ENCODE measurements at places on chromosomes 3 and 15.

GRCh38 chr15:42427429-42428223 lies 63.3 kb downstream of the ZNF106 start:
- DNase-seq, result no peak

DNA sequence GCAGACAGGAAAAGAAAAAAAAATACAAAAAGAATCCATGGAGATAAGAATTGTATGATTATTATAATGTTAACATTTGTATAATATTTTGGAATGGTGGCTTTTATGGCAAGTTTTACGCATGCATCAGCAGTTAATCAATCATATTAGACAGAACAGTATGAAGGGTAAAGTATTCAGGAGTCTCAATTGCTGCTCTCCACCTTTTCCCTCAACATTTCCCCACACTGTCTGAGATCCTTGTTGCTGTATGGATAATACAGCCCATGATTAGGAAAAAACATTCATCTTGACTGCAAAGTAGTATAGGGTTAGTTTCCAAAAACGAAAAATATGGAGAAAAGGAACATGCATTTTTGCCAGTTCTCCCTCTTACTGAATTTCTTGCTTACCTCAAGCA lies 755.3 kb upstream of the ARPP21 start:
- DNase-seq, result no peak

GRCh38 chr3:174931473-174932353 lies 72.6 kb downstream of the NAALADL2 start:
- DNase-seq, result no peak

DNA sequence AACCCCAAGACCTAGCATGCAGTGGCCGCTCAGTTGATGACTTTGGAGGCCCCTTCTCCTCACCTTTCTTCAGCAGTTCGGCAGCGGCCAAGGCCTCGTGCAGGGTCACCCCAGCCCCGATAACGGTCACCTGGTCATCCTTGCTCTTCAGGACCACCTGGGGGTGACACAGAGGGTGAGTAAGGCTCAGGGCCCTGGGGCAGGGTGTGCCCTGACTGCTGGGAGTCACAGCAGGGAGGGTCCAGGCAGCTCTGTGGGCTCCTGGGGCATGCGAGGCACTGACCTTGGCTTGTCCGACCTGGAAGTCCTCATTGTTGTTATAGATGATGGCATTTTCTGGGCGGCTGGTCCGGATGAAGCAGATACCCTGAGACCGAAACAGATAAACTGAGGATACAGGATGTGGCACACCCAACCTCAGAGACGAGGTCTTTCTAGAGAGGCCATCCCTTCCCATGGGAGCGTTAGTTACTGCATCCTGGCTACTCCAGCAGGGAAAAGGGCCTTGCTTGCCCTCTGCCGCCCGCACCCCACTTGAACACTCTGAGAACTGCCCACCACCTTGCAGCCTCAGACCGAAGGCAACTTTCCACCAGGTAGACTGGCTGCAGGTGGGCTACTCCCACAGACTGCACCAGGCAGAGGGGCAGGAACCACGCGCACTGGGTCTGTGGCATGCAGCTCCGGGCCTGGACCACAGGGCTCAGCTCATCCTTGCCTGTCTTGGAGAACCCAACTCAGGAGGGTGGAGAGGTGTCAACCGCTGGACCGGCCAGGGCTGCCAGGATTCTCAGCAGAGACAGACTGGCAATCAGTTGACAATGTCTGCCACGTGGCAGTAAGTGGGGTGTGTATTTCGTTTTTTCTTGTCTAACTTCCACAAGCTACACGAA lies 27.6 kb downstream of the TKT start:
- DNase-seq, result no peak

DNA sequence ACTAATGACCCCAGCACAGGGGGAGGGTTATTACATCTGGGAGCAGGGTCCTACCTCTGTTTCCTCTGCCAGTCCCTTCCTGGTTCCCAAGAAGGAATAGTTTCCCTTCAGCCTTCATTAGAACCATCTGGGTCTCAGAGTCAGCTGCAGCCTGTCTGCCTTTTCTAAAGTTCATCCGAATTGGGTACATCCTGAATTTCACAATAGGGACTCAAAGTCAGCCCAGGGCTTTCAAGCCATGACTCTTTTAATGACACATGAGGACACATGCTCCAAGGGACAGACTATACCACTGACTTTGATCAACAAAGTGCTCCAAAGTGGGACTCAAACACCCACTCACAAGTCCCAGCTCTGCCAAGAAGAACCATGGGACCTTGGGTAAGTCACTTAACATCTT lies 12.7 kb upstream of the CRABP1 start:
- no peak for DNase-seq

DNA sequence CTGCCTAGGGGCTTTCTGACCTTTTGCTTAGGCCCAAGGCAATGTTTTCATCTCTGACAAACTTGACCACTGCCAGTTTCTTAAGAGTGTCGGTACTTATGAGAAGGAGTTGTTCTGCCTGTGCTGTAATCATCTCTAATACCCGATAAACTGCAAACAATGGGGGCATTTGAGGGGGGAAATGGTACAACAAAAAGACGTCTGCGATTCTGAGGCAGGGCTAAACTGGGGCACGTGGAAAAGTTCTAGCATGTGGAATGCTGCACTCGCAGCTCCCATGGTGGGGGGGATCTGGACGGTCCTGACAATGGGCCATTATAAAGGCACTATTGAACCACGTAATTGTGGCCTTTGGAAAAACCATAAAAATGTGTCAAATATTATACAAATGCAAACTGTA lies 73.1 kb upstream of the SAMMSON start:
- DNase-seq, result no peak

DNA sequence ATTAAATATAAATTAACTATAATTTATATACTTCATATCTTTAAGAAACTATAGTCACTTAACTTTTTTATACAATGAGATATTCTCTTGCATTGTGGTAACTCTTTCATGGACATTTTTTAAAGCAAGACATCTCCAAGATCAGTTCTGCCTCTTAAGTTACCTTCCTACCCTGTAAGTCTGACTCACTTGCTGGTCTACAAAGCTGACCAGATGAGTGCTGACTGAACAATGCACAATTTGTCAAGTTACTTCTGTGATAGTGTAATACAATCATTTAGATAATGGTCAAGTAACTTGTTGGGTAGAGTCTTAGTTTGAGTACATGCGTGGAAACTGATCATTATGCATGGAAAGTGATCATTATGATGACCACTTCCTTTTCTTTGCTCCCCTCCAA lies 145.9 kb downstream of the MEIS2 start:
- DNase-seq, result no peak
